ENCODE measurements at places on chromosomes 1 and 21.

GRCh38 chr1:175152006-175152652 lies 40.4 kb downstream of the KIAA0040 start:
- peak; percentile 34 for DNase-seq

DNA sequence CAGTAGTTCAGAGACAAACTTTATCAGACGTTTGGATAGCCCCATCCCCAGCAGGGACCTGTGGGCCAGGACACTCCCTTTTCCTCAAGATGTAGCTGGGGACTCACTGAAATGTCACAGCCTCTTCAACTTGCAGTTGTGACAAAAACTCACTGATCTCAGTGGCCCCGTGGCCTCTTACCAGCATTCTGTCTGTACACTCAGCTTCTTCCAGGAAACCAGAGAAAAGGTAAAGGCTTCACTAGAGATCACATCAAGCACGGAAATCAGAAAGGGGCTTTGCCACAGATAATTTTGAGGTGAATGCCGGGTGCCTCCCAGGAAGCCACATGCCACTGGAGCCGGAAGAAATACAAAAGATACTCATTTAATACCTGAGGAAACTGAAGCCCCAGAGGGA lies 122.2 kb downstream of the CCDC185 start:
- DNase-seq, result peak; percentile 13

DNA sequence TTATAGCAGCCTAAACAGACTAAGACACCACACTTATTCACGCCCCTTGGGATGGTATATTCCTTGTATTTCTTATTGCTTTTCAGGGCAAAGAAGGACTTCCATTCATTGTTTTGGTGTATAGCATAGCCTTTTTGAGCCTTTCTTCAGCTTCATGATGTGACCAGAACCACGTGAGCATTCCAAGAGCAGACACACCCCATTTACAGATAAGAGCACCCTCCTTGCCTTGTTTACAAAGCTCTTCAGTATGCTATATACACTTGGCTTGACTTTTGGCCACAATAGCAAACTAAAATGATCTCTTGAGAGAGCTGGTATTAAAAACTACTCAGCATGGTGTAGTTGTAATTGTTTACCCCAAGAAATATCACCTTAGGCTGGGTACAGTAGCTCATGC lies 78.7 kb downstream of the PIK3R3 start:
- no peak for DNase-seq

GRCh38 chr1:109208836-109209463 lies 4.8 kb upstream of the SARS1 start:
- DNase-seq, result no peak

DNA sequence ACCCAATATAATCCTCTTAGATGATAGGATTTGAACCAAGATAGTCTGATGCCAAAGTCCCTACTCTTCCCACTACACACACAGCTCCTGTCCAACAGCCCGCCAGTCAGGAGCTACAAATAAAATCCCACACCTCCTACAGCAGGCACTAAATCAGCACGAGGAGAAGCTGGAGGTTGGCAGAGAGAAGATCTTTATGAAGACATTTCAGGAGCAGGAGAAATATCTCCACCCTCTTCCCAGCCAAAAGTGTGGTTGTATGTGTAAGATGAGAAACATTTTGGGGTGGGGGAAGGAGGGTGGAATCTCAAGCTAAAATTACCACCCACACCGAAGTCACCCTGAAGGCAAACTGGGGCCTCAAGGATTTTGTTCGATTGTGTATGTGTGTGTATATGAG lies 54.5 kb downstream of the PLXNA2 start:
- no peak for DNase-seq

GRCh38 chr21:14825514-14825974 lies 239.3 kb downstream of the NRIP1 start:
- DNase-seq, result no peak

DNA sequence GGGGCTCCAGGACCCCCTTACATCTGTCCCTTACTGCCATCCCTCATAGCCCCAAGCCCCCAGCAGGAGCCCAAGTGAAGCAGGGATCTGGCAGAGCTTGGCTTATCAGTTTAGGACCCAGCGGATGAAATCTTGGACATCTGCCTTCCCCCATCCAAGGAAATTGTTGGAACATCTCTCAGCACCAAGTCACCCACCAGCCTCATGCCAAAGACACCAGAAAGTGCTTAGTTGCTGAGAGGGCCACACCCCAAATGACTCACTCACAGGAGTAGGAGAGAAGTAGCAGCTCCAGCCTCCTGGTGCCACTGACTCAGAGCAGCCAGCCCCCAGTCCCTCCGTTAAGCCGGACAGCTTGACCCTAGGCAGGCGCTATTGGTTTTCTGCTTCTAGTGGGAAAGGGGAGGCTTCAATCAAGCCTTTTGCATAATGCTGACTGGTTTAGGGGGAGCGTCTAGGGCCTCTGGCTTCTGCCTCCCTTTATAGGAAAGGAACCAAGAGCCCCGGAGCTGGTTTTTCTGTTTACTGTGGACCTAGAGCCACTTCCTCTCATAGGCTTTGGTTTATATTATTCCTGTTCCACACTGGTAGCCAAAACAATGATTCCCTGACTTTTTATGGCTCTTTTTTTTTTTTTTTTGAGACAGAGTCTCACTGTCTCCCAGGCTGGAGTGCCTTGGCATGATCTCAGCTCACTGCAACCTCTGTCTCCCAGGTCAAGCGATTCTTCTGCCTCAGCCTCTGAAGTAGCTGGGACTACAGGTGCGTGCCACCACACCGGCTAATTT lies 114.2 kb upstream of the IPO9 start:
- no peak for DNase-seq

GRCh38 chr1:181789395-181789794 lies 272.1 kb downstream of the ZNF648 start:
- DNase-seq, result no peak

DNA sequence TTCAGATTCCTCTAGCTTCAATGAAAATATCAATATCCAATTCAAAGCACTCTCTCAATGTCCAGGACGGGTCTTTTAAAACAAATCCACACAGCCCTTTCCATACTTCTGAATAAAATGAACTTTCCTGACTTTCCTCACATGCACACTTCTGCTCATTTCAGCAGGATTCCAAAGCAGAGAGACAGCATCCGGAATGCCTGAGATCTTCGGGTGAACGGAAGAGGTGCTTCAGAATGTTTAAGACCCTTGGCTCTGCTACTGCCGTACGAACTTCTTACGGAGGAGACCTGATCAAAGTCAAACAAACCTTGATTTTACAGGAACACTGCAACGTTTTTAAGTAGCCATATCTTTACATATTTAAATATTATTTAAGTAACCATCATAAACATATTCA lies 245.7 kb downstream of the PTBP2 start:
- DNase-seq, result no peak

GRCh38 chr1:17624611-17625233 lies 85.2 kb downstream of the ARHGEF10L start:
- DNase-seq, result no peak

DNA sequence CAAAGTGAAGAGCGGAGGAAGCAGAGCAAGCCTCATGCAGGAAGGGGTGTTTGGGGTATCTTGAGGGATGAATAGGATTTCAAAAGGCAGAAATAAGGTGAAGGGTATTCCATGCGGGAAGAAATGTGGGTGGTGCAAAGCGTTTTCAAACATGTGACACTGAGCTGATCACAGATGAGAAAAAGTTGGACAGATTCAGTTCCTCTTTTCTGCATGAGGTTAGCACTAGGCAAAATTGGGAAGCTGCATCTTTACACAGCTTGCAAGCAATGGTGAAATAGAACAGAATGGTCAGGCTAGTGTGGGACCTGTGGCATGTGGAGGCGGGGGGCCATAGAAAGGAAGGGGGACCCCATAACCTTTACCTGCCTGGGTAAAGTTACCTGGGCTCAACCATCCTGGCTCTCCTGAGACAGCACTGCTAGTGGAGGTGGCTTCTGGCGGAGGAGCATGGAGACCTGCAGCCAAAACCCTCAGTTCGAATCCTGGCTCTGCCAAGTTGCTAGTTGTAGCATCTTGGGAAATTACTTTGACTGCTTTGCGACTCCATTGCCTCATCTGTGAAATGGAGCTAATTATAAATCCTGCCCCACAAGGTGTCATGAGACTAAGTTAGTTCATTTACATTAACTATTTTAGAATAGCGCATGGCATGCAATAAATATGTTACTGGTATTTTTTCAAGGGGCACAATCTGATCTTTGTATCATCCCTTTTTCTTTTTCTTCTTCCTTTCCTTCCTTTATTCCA lies 16.4 kb downstream of the KCNA10 start:
- DNase-seq, result no peak

DNA sequence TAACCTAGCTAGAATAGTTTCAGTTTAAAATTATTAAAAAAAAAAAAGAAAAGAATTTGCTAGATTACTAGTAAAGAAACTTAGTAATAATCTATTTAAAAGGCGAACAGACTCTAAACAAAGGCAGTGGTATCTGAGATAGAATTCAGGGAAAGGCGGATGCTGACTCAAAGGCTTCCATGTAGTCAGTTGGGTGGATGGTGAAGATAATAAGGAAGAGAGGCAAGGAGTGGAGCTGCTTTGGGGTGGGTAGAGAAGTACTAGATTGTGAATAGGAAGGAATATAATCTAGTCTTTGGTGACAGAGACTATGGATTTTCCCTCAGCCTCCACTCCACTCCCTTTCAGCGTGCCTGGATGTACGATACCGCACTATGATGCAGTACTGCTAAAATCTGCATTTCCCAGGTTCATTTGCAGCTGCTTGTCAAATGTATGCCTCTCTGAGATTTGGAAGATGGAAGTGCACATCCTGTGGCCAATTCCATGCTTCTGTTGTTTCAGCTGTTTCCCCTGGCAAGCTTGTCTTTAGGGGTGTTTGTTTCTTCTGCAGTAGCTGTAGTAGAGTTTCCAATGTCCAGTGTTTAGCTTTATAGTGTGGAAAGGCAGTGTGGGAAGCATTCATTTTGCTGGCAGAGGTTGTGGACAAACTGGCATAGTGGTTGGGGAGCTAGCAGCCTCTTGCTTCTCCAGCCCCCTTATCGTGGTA lies 184.6 kb upstream of the NRIP1 start:
- no peak for DNase-seq

DNA sequence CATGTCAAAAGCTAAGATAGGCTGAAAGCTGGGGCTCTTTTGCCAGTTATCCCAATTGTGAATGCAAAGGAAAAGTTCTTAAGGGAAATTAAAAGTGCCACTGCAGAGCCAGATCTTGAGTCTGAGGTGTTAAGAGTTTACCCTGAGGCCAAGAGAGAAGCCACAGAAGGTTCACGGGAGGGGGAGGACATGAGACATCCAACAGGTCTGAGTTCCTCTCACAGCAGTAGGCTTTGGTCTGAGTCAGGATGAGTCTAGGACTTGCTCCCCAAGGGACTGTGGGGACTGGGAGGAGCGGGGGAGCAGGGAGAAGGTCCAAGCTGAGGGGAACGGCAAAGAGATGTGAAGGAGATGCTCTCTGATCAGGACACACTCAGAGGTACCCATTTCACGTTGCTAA lies 411.2 kb upstream of the CAMK1G start:
- DNase-seq, result no peak

GRCh38 chr21:38756746-38757145 lies 49.0 kb upstream of the ETS2 start:
- DNase-seq, result no peak

DNA sequence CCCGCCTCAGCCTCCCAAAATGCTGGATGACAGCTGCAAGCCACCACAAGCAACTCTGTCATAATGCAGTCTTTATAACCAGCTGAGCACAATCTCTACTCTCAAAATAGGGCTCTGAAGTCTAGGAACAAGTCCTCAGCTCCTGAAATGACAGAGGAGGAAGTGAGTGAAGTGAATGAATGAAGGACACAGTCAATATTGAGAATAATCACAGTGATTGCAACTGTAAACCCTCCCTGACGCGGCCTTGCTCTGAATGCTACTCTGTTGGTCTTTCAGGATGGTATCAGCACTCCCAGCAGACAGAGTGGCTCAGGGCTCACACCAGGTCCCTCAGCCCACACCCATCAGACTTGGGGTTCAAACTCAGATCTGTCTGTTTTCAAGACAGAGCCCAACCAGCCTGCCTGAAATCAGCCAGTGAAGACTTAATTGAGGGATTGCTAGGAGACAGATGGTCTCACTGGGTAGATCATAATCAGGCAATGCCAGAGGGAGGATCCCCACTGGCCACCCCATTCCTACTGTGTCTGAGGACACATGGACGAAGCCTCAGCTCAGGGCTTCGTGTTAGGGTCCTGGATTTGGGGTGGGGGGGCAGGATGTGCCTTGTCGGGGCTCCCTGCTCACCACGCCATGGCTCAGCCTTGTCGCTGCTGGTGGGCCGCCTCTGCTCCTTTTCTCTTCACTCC lies 20.9 kb downstream of the RNF187 start:
- no peak for DNase-seq

DNA sequence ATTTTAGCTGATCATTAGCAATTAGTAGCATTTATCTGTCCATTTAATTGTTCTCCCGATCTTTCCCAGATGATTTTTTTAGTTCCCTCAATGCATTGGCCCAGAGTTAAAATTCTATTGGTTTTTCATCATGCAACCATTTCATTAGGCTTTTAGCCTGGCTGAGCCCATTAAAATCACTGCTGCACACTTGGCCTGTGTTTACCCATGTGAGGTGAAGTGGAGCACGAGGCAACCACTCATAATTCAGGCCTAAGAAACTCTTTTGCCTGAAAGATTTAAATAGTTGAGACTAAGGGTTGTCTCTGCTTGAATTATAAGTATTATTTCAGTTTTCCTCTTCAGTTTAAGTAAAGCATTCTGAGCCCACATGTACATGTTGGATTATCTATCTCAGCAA lies 889.0 kb upstream of the ADGRL4 start:
- DNase-seq, result no peak

DNA sequence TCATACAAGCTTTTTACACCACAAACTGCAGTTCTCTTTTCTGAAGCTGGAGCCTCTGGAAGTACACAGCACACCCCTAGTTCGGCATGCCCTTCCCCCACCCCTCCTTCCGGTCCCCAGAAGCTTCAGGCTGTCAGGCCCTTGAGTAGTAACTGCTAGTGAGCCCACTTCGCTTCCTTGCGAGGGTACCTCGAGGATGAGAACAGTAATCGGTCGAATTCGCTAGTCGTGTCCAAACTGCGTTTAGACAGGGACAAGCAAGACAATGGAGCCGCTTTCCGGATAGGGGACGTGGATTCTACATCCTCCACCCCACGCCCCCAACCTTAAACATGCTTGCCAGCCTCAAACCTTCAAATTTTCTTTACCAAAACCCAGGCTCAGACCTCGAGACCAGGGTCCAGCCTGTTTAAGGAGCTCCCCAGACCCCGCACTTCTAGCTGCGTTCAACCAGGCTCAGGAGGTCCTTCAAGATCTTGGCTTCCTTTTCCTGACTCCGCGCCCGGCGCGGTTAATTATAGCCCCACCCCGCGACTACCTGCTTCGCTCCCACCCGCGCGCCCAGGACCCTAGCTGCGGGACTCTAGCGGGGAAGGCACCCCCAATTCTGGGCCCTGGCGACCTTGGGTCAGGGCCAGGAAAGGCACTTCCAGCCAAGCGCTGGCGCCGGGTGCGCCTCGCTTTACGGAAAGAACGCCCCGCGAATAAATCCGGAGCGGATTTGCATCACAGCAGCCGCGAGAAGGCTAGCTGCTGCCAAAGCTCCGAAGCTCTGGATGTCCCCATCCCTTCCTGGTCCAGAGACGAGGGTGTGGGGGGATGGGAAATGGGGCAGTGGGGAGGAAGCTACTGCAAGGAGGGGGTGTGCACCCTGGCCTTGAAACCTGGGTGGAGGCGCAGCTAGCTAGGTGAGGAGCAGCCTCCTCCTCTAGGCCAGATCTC lies 8.1 kb upstream of the TSPAN1 start:
- DNase-seq, result no peak

GRCh38 chr1:104932949-104933679 lies 1183.4 kb downstream of the AMY1C start:
- DNase-seq, result no peak

GRCh38 chr1:32870615-32871363 lies at the start of gene FNDC5:
FNDC5 (minus strand) TSS chr1:32870912.
- DNase-seq, result no peak

GRCh38 chr1:203301331-203301668 lies 4.0 kb upstream of the BTG2 start:
- no peak for DNase-seq
